ENCODE measurements at places on chromosomes 7 and 10. TPM values are rescaled to one million over a fixed set of nuclear protein-coding genes. Genes with fewer than 3 reads are reported as not detected.

The LRRC18 gene
- not detected for total RNA-seq

The EGFR gene
- total RNA-seq = 28.9 TPM

The SLC35G1 gene
- total RNA-seq = 15.4 TPM

The PRSS1 gene
- total RNA-seq = not detected

The CYP26C1 gene
- not detected for total RNA-seq

The DLG5 gene
- 27.6 TPM for total RNA-seq

The GPER1 gene
- total RNA-seq = not detected

The TLX1 gene
- not detected for total RNA-seq

The ARL4A gene
- 29.6 TPM for total RNA-seq

The MYOF gene
- 300 TPM for total RNA-seq

The LBX1 gene
- total RNA-seq = not detected

The TMEM176B gene
- not detected for total RNA-seq

The OSBPL3 gene
- 13.6 TPM for total RNA-seq

The ANXA8L1 gene
- total RNA-seq = not detected

The NEURL1 gene
- not detected for total RNA-seq

The CDK14 gene
- 20.8 TPM for total RNA-seq

The TEX36 gene
- total RNA-seq = not detected

The PRPS1L1 gene
- not detected for total RNA-seq

The SEMA3A gene
- 29.2 TPM for total RNA-seq

The SSC4D gene
- 0.34 TPM for total RNA-seq

The ACTL6B gene
- total RNA-seq = not detected

The ELN gene
- not detected for total RNA-seq

The SPDYE2 gene
- not detected for total RNA-seq

The SYPL1 gene
- total RNA-seq = 45.3 TPM

The CBX3 gene
- 231 TPM for total RNA-seq

The GFRA1 gene
- total RNA-seq = 46.3 TPM

The TRIM8 gene
- total RNA-seq = 93.3 TPM

The EMX2 gene
- not detected for total RNA-seq

The NXPH1 gene
- not detected for total RNA-seq

The CNPY1 gene
- total RNA-seq = not detected

The KCP gene
- not detected for total RNA-seq

The TMEM26 gene
- total RNA-seq = not detected

The PLEKHA8 gene
- 11.5 TPM for total RNA-seq

The STOX1 gene
- total RNA-seq = 1.6 TPM

The GNAT3 gene
- not detected for total RNA-seq

The CREB5 gene
- total RNA-seq = 1.00 TPM

The STEAP2 gene
- 2.4 TPM for total RNA-seq

The ANKRD22 gene
- not detected for total RNA-seq

The SDK1 gene
- 8.7 TPM for total RNA-seq

The CARD11 gene
- total RNA-seq = 0.50 TPM

The SPDYE6 gene
- not detected for total RNA-seq

The CFAP58 gene
- 0.34 TPM for total RNA-seq
